Thymus (tissue), 14 donors: ENCODE measurements at places on chromosomes 2 and 18. TPM values are rescaled to one million over a fixed set of nuclear protein-coding genes. Genes with fewer than 3 reads are reported as not detected.

Gene FZD7
- 2.0 TPM for total RNA-seq

Gene CD302
- total RNA-seq, result 4.6 TPM

Gene QPCT
- total RNA-seq, result 11.4 TPM

Gene RAB11FIP5
- 0.71 TPM for total RNA-seq

Gene ECEL1
- total RNA-seq, result 0.28 TPM

Gene HDAC4
- total RNA-seq, result 17.9 TPM

Gene HOXD12
- not detected for total RNA-seq

Gene SERPINB3
- total RNA-seq, result 2.6 TPM

Gene UBXN4
- 64.4 TPM for total RNA-seq

Gene SLC19A3
- total RNA-seq, result 0.57 TPM

Gene LCT
- total RNA-seq, result 1.1 TPM

Gene C2orf72
- total RNA-seq, result 0.05 TPM

Gene RAX
- under 0.01 TPM for total RNA-seq

Gene DNAH7
- 0.33 TPM for total RNA-seq

Gene TNS1
- 8.3 TPM for total RNA-seq

Gene PSMA8
- total RNA-seq, result 0.66 TPM

Gene GREB1L
- total RNA-seq, result 0.09 TPM

Gene AKAIN1
- 0.14 TPM for total RNA-seq

Gene SPC25
- total RNA-seq, result 16.0 TPM

Gene CCDC102B
- total RNA-seq, result 6.1 TPM

Gene TUBB6
- 24.9 TPM for total RNA-seq

Gene INPP4A
- 24.9 TPM for total RNA-seq
